ENCODE measurements at places on chromosomes 5 and 9.
A peak's percentile ranks its signal among the peaks of the same experiment; 100 is the strongest.

DNA sequence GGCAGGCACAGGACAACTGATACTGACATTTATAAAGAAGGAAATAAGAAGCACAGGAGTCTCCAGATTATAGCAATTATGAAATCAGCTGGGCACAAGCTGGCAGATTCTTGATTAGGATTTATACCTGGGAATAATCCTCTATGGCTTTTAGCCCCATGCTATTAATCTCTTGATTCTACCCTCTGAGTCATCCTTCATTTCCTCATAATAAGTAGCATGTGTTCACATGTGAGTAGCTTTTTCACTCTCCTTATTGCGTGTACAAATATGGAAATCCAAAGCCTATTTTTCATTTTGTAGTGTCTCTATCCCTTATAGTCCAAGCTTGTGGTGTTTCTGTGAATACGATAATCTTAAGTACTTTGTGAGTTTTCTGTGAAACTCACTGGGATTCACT is 185.0 kb upstream of the PRLR start:
- no peak for DNase-seq

DNA sequence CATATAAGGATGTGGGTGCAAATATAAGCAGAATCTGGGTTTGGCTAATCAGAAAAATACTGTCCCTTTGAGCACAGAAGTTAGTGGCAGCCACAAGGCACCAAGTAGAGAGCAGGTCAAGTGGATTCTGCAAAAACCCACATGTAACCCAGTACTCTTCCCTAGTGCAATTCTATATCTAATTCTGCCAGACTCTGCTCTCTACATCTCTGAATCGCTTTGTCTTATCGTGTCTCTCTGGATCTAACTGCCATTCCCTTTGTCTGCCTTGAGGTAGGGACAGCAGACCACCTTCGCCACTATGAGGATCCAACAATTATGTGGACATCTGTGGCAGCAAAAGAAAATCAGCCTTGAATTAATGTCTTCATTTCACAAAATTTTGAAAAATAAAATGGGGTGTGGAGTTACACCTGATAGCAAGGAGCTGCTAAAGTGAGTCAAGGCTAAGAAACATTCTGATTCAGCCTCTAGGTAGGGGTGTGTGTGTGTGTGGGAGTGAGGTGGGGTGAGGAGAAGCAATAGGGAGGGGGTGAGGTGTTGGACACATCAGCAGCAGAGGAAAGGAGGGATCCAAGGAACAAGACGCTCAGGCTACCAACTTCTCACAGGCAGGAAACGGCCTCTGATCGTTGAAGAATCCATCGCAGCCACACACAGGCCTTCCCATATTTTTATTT is 33.7 kb upstream of the ZNF366 start:
- no peak for DNase-seq

DNA sequence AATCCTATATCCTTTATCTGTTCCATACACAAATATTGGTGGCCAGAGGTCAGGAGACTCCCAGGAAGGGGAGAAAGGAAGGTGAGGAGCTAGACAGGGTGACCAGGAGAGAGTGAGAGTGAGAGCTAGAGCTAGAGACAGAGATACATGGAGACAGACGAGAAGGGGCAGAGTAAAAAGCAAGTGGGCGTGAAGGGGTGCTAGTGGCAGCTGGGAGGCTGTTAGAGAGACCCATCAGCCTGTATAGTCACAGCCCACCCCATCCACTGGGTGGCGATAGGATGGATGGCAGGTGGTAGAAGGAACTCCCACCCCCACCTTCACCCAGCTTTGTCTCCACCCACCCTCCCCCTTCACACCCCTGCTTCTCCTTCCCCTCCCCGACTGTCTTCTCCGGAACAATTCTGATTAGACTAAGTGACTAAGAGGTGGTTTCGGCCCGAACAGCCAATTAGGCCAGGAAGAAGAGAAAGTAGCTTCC is 32.8 kb downstream of the PCDH1 start:
- no peak for DNase-seq

DNA sequence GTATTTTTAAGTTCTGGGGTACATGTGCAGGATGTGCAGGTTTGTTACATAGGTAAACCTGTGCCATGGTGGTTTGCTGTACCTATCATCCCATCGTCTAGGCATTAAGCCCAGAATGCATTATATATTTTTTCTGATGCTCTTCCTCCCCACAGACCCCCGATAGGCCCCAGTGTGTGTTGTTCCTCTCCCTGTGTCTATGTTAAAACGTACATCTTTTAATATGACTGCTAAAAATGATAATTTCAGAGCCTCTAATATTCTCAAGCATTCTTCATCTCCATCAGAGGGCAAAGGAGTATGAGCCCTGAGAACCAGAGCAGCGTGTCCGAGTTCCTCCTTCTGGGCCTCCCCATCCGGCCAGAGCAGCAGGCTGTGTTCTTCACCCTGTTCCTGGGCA is at the start of gene OR1J2:
OR1J2 (plus strand) TSS at position 301 of the 400 bp plus-strand sequence; CDS start at position 301, 0 bp downstream.
- DNase-seq: no peak

DNA sequence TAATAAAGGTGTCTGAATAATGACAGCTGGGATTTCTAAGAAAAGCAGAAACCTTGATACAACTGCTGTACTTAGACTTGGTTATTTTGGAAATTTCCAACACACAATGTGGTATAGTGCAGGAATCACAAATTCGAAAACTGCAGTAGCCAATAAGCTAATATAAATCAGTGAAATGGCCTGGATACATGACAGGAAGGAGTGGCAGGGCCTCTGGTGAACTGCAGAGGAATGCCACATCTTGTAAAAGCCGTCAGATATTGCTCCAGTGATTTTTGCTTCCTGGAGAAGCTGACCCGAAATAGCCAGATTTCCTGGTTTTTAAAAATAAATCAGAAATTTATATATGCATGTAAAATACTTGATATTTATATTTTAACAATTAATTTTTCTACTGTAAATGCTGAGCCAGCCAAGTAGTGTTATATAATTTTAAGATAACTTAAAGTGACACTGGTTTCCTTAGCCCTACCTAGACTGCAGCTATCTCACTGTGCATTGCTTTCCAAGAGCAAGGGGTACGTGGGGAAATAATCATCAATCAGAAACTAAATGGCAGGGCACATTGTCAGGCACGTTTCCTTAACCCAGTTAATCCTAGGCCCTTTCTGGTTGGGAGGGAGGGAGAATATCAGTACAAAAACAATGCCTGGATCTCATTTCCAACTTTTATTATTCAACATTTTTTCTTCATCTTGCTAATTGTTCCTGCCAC is 182.4 kb downstream of the RASEF start:
- no peak for DNase-seq

GRCh38 chr9:29213417-29214153 is 1640.3 kb upstream of the C9orf72 start:
- peak; percentile 60 for DNase-seq

- DNase-seq: no peak
These were observed 296.0 kb upstream of the DMRT1 start for GRCh38 chr9:545480-545879.

DNA sequence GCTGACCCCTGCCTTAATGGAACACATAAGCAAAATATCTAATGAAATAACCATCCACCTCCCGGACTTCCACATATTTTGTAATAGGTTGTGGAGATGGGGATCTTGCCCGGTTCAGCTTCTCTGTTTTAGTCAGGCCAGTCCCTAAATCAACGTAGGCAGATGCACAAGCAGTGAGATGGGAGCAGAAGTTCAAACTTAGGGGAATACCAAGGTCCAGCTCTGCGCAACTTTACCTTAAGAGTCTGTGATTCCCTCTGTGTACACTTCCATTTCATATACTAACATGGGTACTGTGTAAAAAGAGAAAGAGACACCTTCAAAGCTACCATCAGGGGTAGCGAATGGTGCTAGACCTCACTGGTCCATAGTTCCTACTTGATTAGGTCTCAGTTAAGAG is 110.9 kb downstream of the NTRK2 start:
- DNase-seq: no peak

GRCh38 chr5:142753116-142753631 is 17.0 kb upstream of the ARHGAP26 start:
- no peak for DNase-seq

GRCh38 chr9:91191411-91192380 is 170.0 kb downstream of the AUH start:
- DNase-seq: no peak

DNA sequence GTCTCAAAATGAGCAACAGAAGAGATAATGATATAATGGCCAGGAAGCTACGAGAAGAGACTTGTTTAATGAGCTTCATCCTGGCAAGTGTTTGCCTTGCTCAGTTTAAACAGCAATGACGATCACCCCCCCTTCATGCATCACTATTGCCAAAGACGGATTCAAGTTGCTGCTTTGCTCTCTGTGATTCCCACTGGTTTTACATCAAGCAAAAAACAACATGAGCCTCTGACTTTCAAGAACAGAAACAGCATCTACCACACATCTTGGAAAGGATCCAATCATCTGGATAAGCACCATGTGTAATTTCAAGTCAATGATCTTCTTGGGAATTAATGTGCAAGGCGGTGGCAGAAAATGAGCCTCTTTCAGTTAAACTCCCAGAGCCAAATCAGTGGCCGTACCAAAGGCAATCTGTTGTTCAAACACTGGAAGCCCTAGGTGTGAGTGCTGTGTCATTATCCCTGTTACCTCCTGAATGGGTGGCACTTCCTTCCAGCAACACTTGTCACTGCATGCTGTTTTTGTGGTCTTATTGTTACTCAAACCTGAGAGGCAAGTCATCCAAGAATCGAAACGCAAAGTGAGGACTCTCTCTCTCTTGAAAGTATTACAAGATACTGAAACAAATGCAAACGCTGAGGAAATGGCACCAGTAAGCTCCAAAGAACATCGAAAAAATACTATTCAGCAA is 72.8 kb downstream of the MED27 start:
- peak; percentile 27 for DNase-seq

DNA sequence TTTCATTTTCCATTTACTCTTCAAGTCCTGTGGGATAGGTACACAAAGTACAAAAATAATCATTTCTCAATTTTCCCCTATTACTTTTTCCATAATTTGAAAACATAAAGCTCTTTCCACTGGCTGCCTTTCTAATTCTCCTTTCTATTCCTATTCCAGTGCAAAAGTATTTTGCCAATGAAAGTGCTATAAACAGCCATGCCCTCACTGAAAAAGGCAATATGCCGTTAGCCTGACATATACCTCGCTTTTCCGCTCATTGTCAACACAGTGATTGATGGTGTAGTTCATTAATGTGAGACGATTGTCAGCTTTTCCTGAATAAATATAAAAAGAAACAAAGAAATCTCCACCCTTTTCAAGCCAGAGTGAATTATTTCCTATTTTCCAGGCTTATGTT is 97.5 kb downstream of the EBF1 start:
- DNase-seq: no peak

DNA sequence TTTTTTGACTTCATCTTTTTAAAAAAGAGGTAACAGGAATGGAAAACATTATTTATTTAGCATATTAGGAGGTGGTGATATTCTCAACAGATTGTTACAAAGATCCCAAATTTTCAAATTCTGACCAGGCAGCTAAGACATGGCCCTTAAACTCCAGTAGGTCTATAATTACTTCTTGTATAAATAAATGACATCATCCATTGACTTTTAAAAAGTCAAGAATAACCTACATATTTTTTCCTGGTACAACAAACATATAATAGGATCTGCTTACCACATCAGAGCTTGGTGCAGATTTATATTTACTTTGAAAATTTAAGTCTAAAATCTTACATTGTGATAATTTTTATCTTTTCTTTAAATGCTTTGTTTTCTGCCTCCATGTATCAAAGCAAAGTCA is 92.2 kb upstream of the TRPM3 start:
- DNase-seq: no peak

DNA sequence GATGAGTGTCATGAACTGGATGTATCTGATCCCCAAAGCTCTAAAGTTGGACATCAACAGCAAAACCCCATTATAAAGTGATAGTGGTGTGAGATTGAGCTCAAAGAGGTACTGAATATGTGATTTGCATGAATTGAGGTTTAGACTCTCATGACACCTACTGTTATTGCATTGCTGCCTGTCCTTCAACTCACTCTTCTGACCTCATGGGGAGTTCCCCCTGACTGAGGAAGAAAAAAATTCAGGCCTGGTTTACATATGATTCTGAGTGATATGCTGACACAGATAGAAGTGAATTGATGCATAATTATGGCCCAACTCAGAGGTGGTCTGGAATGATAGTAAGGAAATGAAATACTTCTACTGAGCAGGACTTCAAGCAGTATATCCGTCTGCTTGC is 76.2 kb upstream of the CHD1 start:
- no peak for DNase-seq

DNA sequence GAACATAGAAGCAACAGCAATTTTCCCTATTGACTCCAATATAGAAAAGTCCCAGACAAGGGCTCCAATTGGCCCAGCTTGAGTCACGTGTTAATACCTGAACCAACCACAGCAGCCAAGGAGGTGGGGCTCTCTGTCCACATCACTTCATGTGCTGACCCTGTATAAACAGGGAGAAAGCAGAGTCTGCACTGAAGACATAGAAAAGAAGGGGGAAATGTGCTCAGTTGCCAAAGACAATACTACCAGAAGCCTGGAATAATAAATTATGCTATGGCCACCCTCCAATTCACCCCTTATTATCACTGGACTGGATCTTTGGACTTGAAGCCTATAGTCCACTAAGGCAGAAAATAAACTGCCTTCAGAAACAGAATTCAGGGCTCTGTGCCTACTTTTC is 275.4 kb downstream of the EPB41L4A start:
- no peak for DNase-seq

GRCh38 chr5:4373051-4373820 is 766.9 kb upstream of the ADAMTS16 start:
- no peak for DNase-seq

GRCh38 chr5:135887447-135887864 is 8.2 kb downstream of the IL9 start:
- DNase-seq: peak; percentile 55

GRCh38 chr9:88813638-88814209 is 177.5 kb upstream of the S1PR3 start:
- DNase-seq: no peak

GRCh38 chr9:122426723-122427122 is 51.0 kb downstream of the OR1J1 start:
- no peak for DNase-seq

DNA sequence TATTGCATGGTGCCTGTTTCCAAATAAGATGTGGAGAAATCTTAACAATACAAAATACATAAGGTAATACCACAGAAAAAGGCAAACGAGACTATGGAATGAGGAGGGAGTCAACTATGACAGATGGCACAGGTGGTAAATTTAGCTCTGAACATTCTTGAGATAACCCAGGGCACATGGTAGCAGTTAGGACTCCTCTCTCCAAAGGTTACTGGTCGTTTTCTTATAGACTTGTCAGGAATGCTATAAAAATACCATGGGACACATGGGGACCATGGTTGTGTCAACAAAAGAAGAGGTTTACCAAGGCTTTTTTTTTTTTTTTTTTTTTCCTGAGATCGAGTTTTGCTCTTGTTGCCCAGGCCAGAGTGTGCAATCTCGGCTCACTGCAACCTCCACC is 209.4 kb upstream of the RFX3 start:
- no peak for DNase-seq

- no peak for DNase-seq
These were observed 100.3 kb upstream of the SPIN1 start for GRCh38 chr9:88287972-88288371.

- DNase-seq: no peak
These were observed 23.1 kb upstream of the MVB12B start for GRCh38 chr9:126303488-126303887.

GRCh38 chr9:84397822-84398221 is 57.3 kb upstream of the SLC28A3 start:
- DNase-seq: no peak

- DNase-seq: no peak
These were observed 32.9 kb downstream of the STXBP1 start for GRCh38 chr9:127644943-127645342.

Measured in SHP77 treated with DMSO at 0.1 percent for 48 hours (cell line).